ENCODE measurements at places on chromosomes 1 and 21.

- DNase-seq, result no peak
These were observed 742.0 kb downstream of the KCNT2 start for GRCh38 chr1:195866091-195866780.

- no peak for DNase-seq
These were observed 41.3 kb downstream of the DYRK1A start for GRCh38 chr21:37407719-37408420.

GRCh38 chr1:67339623-67340343, 32.1 kb downstream of the IL12RB2 start:
- DNase-seq, result no peak

DNA sequence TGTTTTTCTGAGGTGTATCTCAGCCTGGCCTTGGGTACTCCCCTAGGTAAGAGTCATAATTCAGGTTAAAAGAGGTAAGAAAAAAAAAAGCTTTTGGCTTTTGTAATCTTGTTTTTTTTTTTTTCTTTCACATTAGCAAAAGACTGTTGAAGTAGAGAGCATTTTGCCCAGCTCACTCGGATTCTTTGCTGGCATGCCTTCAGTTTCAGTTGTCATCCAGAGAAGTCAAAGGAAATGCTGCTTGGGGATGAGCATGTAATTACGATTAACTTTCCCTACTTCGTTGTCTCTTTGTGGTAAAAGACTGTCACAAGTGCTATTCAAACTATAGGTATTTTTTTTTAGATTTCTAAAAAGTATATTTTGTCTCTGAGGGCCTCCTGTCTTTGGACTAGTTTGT, 6.3 kb downstream of the BACH1 start:
- no peak for DNase-seq

DNA sequence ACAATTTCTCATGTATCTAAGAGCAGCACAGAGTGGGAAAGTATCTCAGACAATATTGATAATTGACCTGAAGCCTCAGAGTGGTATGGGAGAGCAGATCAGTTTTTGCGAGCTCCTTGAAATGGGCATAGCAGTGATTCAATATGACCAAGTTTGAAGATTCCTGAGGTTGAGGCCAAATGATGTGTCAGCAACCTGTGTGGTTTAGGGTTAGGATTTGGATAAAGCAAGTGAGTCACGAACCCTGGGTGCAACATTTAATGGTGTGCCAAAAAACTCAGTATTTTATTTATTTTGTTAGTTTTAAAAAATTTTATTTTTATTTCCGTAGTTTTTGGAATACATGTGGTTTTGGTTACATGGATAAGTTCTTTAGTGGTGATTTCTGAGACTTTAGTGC, 92.5 kb upstream of the C21orf91 start:
- DNase-seq, result no peak

DNA sequence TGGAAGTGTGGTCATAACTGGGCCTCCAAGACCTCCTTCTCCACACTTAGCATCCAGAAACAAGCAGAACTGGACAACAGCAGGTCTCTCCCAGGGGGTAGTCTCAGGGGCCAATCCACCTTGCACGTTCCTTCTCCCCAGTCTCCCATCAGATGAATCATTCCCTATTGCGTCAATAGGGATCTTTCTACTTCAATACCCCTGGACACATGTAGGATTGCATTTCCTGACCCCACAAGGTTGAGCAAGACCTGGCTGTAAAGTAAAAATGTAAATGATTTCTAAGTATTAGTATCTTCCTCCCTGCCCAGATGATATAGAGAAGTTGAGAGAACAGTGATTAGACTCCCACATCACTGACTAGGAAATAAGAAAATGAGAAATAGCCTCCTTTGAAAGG, 224.5 kb upstream of the CSF3R start:
- no peak for DNase-seq

DNA sequence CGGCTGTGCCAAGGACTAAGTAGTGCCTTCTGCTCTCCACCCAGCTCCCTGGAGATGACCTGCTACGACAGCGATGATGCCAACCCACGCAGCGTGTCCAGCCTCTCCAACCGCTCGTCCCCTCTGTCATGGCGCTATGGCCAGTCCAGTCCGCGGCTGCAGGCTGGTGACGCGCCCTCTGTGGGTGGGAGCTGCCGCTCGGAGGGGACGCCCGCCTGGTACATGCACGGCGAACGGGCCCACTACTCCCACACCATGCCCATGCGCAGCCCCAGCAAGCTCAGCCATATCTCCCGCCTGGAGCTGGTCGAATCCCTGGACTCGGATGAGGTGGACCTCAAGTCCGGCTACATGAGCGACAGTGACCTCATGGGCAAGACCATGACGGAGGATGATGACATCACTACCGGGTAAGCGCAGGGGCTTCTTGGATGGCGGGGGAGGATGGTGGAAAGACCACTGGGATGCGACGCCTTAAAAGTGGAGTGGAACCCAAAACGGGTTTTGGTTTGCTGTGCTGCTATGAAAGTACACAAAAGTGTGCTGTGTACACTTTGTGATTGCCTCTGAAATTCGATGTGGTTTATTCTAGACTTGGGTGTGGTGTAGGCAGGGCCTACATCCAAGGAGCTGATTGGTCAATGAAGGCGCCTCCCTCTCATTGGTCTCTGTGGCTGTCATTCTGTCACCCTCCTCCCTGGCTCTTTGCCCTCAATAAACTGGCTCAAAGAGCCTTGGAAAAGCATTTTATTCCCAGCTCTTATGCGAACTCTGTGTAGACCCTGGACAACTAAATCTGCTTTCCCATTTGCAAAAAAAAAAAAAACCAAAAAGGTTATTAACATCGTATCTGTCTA, 110.4 kb upstream of the IPO9 start:
- no peak for DNase-seq

GRCh38 chr1:41884256-41885230, 34.2 kb downstream of the HIVEP3 start:
- no peak for DNase-seq

DNA sequence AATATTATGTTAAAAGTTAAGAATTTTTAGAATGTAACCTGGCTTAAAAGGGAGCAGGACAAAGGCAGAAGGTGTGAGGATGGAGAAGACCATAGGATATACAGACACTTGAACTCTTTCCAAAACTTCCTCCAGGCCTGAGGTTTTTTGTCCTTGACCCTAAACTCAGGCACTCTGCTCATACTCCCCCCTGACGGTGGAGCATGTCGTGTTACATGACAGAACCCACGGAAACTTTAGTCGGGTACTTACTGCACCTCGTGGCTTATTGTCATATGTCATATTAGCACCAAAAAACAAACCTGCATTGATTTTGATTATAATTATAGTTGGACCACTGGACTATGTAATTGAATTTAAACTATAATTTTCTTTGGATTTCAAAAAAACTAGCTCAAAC, 20.8 kb downstream of the TNFRSF9 start:
- no peak for DNase-seq

- no peak for DNase-seq
These were observed 2.5 kb downstream of the SHISAL2A start for GRCh38 chr1:52635321-52636089.

DNA sequence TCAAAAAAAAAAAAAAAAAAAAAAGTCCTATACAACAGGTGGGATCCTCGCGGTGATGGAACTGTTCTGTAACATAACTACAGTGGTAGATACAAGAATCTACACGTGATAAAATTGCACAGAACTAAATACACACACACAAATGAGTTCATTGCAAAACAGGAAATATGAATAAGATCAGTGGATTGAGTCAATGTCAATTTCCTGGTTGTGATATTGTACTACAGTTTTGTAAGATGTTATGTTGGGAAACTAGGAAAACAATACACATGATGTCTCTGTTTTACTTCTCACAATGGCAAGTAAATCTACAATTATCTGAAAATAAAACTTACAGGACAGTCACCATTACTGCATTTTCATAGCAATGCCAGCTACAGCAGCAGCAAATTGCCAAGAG, 59.8 kb downstream of the ITGB3BP start:
- no peak for DNase-seq

DNA sequence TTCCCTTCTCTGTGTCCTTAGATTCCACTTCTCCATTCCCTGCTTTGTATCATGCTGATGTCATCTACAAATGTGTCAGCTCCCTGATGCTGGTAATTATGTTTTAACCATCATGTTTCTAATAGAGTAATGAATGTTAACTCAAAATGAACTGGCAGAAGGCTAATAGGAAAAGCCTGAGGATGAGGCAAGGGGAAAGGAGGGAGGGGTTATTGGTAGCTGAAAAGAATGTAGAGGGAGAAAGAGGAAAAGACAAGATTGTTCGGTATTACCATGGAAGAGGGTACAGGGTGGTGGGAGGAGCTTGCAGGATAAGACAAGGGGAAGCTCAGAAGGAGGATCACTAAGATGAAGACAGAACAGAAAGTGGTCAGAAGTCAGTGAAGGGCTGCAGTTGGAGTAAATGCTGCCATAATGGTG, 150.9 kb downstream of the ZC3H11B start:
- DNase-seq, result no peak

DNA sequence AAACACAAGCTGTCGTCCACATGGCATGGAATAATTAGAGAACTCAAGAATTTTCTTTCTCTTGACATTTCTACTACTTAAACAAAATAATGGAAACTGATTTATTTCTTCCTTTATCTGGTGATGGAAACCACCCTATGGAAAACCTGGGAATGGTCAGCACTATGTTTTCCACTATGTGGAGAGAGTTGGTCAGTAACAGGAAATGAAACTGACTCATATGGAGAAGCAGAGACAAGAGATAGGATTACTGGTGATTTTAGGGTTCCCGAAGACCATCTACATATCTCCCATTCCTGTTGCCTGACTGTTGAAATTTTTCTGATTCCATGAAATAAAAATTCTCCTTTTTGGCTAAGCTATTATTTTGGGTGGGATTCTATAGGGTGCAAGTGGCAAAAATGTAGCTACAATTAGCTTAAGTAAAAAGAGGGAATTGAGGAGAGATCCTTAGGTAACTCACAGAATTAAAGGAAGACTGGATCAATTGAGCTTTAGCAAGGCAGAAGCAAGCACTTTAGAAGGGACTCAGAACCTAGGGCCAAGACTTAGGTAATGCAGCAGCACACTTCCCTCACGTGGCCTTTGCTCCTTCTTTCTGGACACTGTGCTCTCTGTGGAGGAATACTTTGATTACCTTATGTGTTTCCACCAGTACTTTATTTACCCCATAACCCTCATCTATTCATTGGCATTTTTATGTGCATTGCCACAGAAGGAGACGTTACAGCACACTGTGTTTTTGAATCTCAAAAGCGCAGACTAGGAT, 89.6 kb downstream of the LEPR start:
- no peak for DNase-seq

GRCh38 chr21:25390701-25391100, 216.6 kb downstream of the MRPL39 start:
- no peak for DNase-seq

GRCh38 chr1:151000408-151000807, 6.3 kb downstream of the MINDY1 start:
- no peak for DNase-seq

GRCh38 chr1:200751717-200752116, 13.0 kb downstream of the CAMSAP2 start:
- no peak for DNase-seq

GRCh38 chr1:71882637-71883036, 399.7 kb downstream of the NEGR1 start:
- no peak for DNase-seq

- DNase-seq, result peak; percentile 15
These were observed 99.4 kb downstream of the GIPC2 start for GRCh38 chr1:78145105-78145580.

DNA sequence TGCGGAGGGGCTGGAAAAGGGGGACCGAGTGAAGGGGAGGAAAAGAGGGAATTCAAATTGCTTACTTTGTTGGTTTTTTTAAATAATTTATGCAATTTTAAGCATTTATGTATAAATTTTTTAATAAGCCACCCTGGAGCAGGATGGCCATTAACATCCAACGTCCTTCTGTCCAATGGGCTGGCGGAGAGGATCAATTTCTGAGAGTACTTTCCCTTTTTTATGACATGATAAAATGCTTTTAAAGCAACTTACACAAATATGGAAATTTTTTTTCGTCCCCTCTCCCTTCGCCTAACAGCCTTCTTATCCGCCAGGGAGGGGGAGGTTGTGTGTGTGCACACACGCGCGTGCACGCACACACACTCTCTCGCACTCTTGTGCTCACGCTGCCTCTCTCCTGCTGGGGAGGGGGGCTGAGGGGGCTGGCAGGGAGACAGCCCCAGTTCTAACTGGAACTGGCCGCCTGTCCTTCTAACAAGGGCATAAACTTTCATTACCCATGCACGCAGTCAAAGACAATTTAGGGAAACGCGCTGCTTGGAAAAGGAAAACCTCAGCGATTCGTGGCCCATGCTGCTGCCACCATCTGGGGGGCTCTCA, 123.2 kb downstream of the CASZ1 start:
- DNase-seq, result peak; percentile 4

DNA sequence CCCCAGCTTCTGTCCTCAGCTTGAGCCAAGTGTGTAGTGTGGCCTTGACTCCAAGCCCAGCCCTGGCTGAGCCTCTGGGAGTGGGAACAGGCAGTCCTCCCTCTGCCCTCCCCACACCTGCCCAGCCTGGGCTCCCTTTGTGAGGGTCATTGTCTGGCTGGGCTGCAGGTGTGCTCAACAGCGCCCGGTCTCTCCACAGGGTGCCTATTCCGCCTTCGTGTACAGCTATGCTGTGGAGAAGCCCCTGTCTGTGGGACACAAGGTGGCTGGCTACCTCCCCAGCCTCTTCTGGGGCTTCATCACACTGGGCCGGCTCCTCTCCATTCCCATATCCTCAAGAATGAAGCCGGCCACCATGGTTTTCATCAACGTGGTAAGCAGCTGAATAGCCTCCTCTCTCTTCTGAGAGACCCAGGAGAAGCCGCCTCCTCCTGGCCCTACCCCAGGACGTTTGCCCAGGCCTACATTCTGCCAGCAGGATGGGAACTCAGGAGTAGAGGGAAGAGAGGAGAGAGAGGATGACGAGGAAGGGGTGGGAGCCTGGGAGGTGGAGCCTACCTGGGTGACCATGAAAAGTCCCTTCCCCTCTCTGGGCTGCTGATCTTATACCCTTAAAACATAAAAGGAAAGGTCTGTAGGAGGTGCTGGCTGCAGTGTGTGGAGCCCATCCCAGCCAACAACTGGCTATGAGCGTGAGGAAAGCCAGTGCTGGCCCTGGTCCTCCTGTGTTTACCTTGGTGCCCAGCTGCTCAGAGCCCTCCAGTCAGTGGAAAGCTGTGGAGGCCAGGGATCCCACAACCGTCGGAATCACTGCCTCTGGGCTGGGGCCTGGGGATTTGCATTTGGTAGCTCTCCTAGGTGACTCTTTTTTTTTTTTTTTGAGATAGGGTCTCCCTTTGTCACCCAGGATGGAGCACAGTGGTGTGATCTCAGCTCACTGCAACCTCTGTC, 45.7 kb downstream of the ELK4 start:
- DNase-seq, result no peak

- DNase-seq, result no peak
These were observed 36.2 kb upstream of the BTG2 start for GRCh38 chr1:203268901-203269653.
